Cerebellum (tissue), 4 donors: ENCODE measurements at places on chromosomes 3 and 15.

DNA sequence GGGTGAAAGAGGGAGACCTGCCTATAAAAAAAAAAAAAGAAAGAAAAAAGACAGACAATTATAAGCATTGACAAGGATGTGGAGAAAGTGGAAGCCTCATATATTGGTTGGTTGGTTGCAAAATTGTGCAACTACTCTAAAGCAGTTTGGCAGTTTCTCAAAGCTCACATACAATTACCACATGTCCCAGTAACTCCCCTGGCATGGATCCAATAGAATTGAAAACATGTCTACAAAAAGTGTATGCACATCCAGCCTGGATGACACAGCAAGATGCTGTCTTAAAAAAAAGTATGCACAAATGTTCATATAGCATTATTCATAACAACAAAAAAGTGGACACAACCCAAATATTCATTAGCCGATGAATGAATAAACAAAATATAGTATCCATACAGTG lies 19.5 kb downstream of the SETMAR start:
- no peak for DNase-seq

DNA sequence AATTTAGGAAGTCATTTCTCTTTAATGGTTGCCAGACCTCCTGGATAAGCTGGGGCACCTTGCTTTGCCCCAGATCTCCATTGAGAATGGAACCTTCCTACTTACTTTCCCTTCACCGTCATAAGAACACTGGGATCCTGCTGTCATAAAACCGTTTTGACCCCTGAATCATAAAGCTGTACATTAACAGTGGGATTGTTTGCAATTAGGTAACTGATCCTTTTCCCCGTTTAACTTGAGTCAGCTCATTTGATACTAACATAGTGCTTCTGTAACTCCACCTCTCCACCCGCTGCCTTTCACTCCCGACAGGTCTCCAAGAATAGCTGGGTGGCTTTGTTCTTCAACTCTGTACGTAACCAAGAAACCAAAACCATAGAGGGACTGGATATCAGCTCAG lies 308.2 kb upstream of the WNT5A start:
- DNase-seq, result no peak

DNA sequence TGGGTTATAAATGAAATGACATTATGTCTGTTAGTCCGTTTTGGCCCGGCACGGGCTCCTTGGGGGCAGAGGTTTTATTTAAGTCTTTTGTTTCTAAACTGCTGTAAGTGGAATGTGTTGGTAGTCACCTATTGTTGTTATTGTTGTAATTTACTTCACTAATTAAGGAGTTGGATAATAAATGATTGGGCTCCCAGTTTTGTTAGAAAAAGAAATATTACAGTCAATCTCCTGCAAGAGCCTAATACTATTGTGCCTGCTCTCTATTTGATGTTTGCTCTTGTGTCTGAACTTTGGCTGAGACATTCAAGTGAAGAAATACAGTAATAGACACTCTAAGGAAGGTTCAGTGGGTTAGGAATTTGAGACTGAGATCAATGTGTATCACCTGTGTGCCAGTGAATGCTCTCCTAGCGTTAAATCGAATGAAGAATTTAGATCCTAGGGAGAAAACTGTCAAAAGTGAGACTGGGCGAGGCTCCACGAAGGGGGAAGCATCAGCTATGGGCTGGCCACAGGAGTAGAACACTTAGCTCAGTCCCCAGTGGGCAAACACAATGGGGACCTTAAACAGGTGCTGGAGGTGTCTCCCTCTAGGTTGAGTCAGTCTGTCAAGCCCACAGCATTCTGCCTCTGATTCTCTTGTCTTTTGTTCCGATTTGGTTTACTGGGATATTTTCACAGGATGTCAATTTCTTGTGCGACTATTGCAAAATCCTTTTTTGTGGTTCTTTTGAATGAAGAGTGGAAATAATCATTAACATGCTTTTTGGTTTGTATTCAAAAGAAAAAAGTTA lies 1.2 kb downstream of the ROBO2 start:
- no peak for DNase-seq

DNA sequence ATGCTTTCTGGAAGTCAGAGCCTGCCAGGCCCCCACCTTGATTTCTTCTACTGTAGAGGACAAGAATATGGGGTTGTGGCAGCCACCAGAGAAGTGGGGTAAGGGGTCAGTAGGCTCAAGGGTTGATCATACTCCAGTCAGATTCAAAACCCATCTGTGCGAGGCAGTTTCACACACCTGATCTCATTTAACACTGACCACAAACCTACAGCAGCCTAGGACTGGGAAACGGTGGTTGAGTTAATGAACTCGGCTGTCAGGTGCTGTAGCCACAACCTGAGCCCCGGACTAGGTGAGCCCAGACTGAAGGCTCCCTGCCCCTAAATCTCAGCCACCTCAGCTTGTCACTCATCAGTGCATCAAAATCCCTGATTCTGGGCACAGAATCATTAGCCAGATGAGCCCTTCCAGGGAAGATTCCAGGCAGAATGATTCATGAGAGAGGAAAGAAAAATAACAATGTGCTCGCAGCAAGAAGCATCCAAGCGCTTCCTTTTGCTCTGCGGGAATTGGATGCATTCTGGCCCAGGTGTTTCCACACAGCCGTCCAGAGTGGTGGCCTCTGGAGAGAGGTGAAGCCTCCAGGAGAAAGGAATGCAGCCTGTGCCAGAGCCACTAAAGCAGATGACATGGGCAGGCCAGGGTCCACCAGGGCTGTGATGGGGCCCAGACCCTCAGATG lies 102.1 kb downstream of the SRGAP3 start:
- DNase-seq, result no peak

- DNase-seq, result no peak
These were observed 2.2 kb upstream of the THRB start for GRCh38 chr3:24496529-24497482.

- no peak for DNase-seq
These were observed 75.6 kb downstream of the BFSP2 start for GRCh38 chr3:133475245-133476010.

GRCh38 chr3:197550489-197550888 lies 5.3 kb downstream of the BDH1 start:
- DNase-seq, result no peak
